Mesenteric fat pad (tissue), 1 donor: ENCODE measurements at places on chromosomes 7 and 10. TPM values are rescaled to one million over a fixed set of nuclear protein-coding genes. Genes with fewer than 3 reads are reported as not detected.

SLC39A12 gene
- 0.35 TPM for total RNA-seq

PNLIPRP3 gene
- total RNA-seq: not detected

LLCFC1 gene
- total RNA-seq: not detected

CDK13 gene
- 44.4 TPM for total RNA-seq

CTTNBP2 gene
- 6.1 TPM for total RNA-seq

SCIN gene
- 3.9 TPM for total RNA-seq
